H1 (cell line): ENCODE measurements at places on chromosomes 5 and 9. TPM values are rescaled to one million over a fixed set of nuclear protein-coding genes. Genes with fewer than 3 reads are reported as not detected.

DNA sequence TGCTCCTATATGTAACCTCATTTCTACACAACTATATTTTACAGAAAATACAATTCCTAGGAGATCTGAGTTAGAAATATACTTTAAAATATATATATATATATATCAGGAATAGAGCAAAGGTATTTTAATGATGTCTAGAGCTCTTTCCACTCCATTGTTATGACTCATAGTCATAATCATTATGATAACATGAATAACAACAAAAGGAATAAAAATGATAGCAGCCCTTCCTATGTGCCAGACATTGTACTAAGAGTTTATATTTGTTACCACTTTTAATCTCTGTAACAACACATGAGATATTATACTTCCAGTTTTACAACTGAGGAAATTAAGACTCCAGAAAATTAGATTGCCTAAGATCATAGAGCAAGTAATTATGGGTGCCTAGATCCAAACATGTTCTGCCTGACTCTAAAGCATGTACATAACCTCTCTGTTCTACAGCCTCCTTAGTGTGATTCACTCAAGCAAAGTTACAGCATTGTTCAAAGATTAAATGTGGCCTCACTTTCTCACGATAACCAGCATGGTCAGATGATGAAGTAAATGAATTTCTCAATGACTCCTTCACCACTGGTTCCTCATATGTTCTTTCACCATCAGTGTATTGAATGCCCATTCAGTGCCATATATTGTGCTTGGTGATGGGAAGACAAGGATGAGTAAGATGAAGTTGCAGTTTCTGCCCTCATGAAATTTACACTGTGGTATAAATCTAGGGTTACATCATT, 452.1 kb downstream of the EFNA5 start:
- H3K27me3 ChIP-seq, result no peaks in the 10 kb centered on the region
- H3K4me1 ChIP-seq, result no peaks in the 10 kb centered on the region
- H3K27ac ChIP-seq, result no peak overlapping the region
- no peak for DNase-seq
- no peaks in the 10 kb centered on the region for H3K36me3 ChIP-seq

DNA sequence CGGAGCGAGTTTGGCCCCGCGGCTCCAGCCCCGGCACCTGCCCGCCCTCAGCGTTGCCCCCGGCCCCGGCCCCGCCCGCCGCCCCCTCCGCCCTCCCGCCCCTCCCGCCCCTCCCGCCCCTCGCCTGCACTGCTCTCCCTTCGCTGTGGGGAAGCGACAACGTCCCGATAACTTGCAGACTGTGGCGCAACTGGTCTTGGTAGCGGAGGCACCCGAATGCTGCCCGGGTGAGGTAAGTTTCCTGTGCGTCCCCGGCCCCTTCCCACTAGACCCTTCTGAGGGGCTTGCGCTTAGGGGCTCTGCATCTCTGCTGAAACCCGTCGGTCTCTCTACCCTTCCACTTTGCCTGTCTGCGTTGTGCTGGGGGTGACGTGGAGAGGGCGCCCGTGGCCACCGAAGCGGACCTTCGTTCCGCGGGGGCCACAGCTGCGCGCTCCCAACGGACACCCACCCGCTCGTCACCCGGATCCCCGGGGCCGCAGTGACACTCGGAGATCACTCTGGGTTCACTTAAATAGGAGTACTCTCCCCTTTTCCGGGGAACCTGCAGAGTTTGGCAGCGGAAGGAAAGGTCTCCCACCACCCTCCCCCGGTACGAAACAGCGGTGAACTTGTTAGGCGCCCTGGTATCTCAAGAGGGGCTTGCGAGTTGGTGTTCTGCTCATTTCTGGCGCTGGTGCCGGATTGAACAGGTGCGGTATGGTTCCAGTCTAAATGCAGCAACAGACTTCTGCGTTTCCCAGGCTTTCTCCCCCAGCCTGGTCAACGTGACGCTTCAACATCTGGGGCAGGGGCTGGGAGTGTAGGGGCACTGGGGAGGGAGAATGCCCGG, 707 bp downstream of the PIP5K1B start:
- peaks cover 4% of the 10 kb centered on the region; the same call in 1 of the 2 replicates for H3K4me1 ChIP-seq
- H3K4me3 ChIP-seq, result peak overlapping the region; percentile 82
- peak; percentile 55 for DNase-seq
- peaks cover 21% of the 10 kb centered on the region for H3K27me3 ChIP-seq
- H3K27ac ChIP-seq, result no peak overlapping the region

GRCh38 chr5:35133186-35133585, 85.4 kb upstream of the AGXT2 start:
- H3K4me3 ChIP-seq, result no peak overlapping the region
- DNase-seq, result no peak
- H3K4me1 ChIP-seq, result no peaks in the 10 kb centered on the region
- no peaks in the 10 kb centered on the region for H3K27me3 ChIP-seq
- no peak overlapping the region for H3K27ac ChIP-seq

DNA sequence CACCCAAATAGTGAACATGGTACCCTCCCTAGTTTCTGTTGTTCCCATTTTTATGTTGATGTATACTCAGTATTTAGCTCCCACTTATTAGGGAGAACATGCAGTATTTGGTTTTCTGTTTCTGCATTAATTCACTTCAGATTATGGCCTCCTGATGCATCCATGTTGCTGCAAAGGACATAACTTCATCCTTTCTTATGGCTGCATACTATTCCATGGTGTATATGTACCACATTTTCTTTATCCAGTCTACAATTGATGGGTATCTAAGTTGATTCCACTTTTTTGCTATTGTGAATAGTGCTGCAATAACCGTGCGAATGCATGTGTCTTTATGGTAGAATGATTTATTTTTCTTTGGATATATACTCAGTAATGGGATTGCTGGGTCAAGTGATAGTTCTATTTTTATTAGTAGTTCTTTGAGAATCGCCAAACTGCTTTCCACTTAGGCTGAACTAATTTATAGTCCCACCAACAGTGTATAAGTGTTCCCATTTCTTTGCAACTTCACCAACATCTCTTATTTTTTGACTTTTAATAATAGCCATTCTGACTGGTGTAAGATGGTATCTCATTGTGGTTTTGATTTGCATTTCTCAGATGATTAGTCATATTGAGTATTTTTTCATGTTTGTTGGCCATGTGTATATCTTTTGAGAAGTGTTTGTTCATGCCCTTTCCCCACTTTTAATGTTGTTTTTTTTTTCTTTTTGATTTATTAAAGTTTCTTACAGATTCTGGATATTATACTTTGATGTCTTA, 79.6 kb downstream of the SMIM15 start:
- H3K4me1 ChIP-seq, result no peaks in the 10 kb centered on the region
- no peak overlapping the region for H3K4me3 ChIP-seq
- no peak for DNase-seq
- no peak overlapping the region for H3K27ac ChIP-seq

DNA sequence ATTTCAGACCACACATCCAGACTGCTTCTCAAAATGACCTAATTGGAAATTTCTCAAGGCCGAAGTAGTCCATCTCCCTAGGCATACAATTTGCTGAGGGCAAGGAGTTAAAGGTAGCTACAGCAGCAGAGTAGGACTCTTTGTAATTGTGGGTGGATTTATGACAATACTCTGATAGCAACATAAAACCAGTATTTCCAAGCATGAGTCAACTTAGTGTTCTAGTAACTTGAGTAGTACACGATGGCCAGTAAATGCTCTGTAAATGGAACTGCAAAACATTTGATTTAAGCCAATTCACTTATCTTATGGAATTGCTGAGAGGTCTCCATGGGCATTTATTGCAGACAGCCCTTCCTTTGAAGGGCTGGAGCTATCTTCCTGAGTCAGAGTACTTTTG, 352.2 kb downstream of the PLK2 start:
- H3K4me1 ChIP-seq, result no peaks in the 10 kb centered on the region
- DNase-seq, result no peak
- H3K27me3 ChIP-seq, result no peaks in the 10 kb centered on the region
- no peak overlapping the region for H3K4me3 ChIP-seq

DNA sequence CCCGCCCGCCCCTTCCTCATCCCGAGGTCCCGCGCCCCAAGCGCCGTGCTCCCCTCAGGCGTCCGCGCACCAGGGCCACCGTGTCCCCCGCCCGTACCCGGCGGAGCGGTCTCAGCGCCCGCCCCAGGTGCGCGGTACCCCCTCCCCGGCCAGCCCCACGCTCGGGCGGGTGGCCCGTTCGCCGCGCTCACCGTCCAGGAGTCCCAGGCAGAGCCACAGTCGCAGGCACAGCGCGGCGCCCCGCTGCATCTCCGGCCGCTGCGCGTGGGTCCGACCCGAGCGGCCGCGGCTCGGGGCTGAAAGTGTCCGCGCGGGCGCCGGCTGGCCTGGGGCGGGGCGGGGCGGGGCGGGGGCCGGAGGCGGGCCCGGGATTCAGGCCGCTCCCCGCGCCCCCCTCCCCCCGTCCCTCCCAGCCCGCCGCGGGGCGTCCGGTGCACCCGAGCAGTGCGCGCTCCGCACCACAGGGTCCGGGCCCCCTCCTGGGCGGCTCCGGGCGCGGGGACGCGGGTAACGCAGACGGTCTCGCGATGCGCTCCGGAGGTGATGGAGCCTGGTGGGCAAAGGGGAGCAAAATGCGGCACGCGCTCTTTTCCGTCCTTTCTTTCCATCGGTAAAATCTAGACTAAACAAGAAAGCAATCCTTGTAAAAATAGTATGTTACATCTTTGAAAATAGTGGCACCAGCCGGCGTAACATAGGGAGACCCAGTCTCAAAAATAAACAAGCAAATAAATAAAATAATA, at the start of gene FLT4:
Gene FLT4 (minus strand): TSS at position 304 of the 743 bp plus-strand sequence. CDS start 55 bp downstream, at position 249.
- peaks cover 32% of the 10 kb centered on the region for H3K27me3 ChIP-seq
- no peaks in the 10 kb centered on the region for H3K36me3 ChIP-seq
- H3K4me1 ChIP-seq, result no peaks in the 10 kb centered on the region; the same call in 1 of the 2 replicates
- H3K27ac ChIP-seq, result no peak within 1 kb of the TSS

GRCh38 chr5:119022017-119022745, 33.8 kb upstream of the DTWD2 start:
- H3K27ac ChIP-seq, result no peak overlapping the region
- no peaks in the 10 kb centered on the region for H3K4me1 ChIP-seq
- no peaks in the 10 kb centered on the region for H3K36me3 ChIP-seq
- no peak for DNase-seq
- H3K4me3 ChIP-seq, result no peak overlapping the region

- H3K4me1 ChIP-seq, result no peaks in the 10 kb centered on the region
- DNase-seq, result no peak
- no peak overlapping the region for H3K27ac ChIP-seq
- H3K27me3 ChIP-seq, result no peaks in the 10 kb centered on the region
Measured at GRCh38 chr9:91790917-91791316, 159.1 kb downstream of the ROR2 start.

- no peak for DNase-seq
- H3K4me1 ChIP-seq, result no peaks in the 10 kb centered on the region
- no peaks in the 10 kb centered on the region for H3K27me3 ChIP-seq
- no peak overlapping the region for H3K27ac ChIP-seq
Measured at GRCh38 chr5:57422341-57422740, 60.3 kb downstream of the ACTBL2 start.

DNA sequence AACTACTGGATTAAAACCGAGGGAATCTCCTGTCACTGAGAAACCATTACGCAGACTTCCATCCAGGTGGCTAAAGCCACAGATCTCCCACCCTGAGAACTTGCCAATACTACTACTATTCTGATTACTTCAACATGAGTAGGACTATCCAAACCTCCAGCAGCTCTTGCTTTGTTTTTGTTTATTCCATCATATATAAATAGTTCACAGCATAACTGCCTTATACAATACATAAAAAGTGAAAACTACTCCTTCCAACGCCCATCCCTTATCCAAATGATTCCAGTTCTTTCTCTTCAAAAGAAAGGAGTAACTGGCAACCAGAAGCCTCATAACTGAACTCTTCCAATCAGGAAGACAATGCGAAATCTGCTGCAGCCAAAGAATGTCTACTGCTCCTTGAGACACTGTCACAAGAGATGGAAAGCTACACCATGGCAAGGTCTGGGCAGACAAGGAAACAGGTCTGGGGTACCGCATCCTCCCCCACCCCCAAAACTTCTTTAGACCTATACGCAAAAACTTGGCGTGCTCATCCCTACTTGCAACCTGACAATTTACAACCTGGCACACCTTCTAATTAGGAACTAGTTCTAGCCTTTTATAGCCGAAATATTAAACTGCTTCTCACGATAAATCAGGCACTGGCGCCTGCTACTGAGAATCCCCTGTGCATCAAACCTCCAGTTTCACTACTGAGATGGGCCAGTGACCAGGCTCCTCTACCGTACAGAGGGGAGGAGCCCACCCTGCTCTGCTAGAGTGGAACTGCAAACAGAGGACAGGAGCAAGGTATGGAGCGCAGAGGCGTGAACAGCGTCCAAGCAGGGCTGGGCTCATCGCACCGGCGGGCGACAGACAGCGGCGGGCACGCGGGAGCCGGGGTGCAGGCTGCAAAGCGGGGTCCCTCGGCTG, 986 bp downstream of the PLPP1 start:
- H3K27ac ChIP-seq, result no peak overlapping the region
- peak overlapping the region; percentile 78 for H3K4me3 ChIP-seq
- DNase-seq, result no peak

GRCh38 chr5:5179079-5179478, 38.9 kb downstream of the ADAMTS16 start:
- H3K27me3 ChIP-seq, result no peaks in the 10 kb centered on the region
- H3K36me3 ChIP-seq, result no peaks in the 10 kb centered on the region
- H3K4me1 ChIP-seq, result peaks cover 25% of the 10 kb centered on the region
- DNase-seq, result no peak
- H3K27ac ChIP-seq, result no peak overlapping the region

- peaks cover 6% of the 10 kb centered on the region; the same call in 1 of the 2 replicates for H3K4me1 ChIP-seq
- H3K4me3 ChIP-seq, result peak overlapping the region; percentile 31; the same call in 1 of the 2 replicates
- no peaks in the 10 kb centered on the region for H3K27me3 ChIP-seq
- H3K36me3 ChIP-seq, result no peaks in the 10 kb centered on the region
Measured at GRCh38 chr5:76404223-76405211, 1.4 kb downstream of the IQGAP2 start.

DNA sequence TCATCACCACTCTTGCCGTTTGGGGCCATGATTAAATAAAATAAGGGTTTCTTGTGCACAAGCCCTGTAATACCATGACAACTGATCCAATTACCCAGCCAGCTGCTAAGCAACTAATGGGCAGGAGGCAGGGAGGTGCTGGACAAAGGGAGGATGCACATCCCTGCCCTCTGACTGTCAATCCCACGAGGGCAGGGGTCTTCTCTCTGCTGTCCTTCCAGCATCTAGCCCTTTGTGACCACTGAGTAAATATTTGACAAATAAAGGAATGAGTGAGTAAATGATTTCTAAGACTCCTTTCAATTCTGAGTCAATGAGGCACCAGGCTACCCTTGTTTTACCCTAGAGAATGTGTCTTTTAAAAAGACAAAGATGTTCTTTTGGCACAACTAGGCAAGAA, 247.1 kb downstream of the SYK start:
- no peaks in the 10 kb centered on the region for H3K4me1 ChIP-seq
- H3K27ac ChIP-seq, result no peak overlapping the region
- no peak overlapping the region for H3K4me3 ChIP-seq

- H3K36me3 ChIP-seq, result peaks cover 4% of the 10 kb centered on the region
- no peak overlapping the region for H3K27ac ChIP-seq
- no peak overlapping the region for H3K4me3 ChIP-seq
Measured at GRCh38 chr5:36181774-36182173, 29.9 kb downstream of the SKP2 start.

Gene ERGIC1
- 95.3 and 96.1 TPM in 2 replicates for total RNA-seq

Gene S1PR3
- 6.4 and 7.2 TPM in 2 replicates for total RNA-seq

Gene C5
- 0.15 and 0.24 TPM in 2 replicates for total RNA-seq

Gene BTNL8
- total RNA-seq, result 0.27 and 0.48 TPM in 2 replicates

Gene SPATA31A3
- not detected in 2 replicates for total RNA-seq

Gene TMOD1
- total RNA-seq, result 0.88 and 1.1 TPM in 2 replicates

Gene INPP5E
- 11.3 and 11.5 TPM in 2 replicates for total RNA-seq
